A549 treated with GW870086 at 1 μM for 4 hours (cell line): ENCODE measurements at places on chromosomes 1 and 21. TPM values are rescaled to one million over a fixed set of nuclear protein-coding genes. Genes with fewer than 3 reads are reported as not detected.

NPPA gene
- total RNA-seq = not detected in 5 replicates

ARMH1 gene
- total RNA-seq = 0.38 to 1.1 TPM (median 0.54 TPM) in 5 replicates

FAM72B gene
- total RNA-seq = 5.5 to 7.6 TPM (median 6.2 TPM) in 5 replicates

CFHR4 gene
- not detected in 5 replicates for total RNA-seq

HSPA6 gene
- 1.5 to 7.5 TPM (median 2.0 TPM) in 5 replicates for total RNA-seq

CFHR5 gene
- total RNA-seq = not detected in 5 replicates

SYT14 gene
- 0.05 to 0.13 TPM (median 0.05 TPM) in 4 of 5 replicates, not detected in the other for total RNA-seq
